Glutamatergic neuron (in vitro differentiated cells): ENCODE measurements at places on chromosomes 11 and 22.

DNA sequence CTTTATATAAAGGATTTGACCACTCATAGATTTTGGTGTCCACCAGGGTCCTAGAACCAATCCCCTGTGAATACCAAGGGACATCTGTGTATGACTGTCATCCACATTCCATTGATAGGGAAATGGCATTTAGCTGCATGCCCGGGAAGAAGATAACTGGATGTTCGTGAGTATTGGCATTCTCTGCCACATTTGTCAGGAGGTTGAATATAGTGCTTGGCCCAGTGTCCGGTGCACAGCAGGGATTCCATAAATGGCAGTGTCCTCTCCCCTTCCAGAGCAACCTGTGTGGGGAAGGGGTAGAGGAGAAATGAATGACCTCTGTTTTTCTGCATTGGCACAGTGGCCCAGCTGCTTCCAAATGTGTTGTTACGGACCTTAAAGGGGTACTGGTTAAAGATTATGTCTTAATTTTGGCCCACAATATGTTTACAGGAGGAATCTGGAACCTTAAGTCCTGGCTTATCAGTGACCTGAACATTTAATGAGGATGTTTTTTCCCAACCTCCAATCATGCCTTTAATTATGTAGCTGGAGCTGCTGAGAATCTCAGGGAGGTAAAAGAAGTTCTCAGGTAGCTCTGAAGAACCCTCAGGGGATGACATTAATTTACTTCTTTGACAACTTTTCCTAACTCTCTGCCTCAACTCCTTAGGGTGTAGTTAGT lies 33.6 kb upstream of the OR4B1 start:
- no peak overlapping the region for H3K27ac ChIP-seq
- no peaks in the 10 kb centered on the region for H3K4me1 ChIP-seq
- H3K27me3 ChIP-seq, result peaks cover 2% of the 10 kb centered on the region
- H3K36me3 ChIP-seq, result no peaks in the 10 kb centered on the region
- DNase-seq, result no peak

- peaks cover 11% of the 10 kb centered on the region for H3K4me1 ChIP-seq
- no peak for DNase-seq
- no peaks in the 10 kb centered on the region for H3K36me3 ChIP-seq
- no peak overlapping the region for H3K27ac ChIP-seq
- H3K4me3 ChIP-seq, result no peak overlapping the region
Measured at GRCh38 chr11:66133216-66133775, 63.2 kb downstream of the PACS1 start.

GRCh38 chr11:102559839-102560238 lies 29.3 kb upstream of the MMP7 start:
- H3K27ac ChIP-seq, result no peak overlapping the region
- no peak for DNase-seq
- no peaks in the 10 kb centered on the region for H3K27me3 ChIP-seq
- no peaks in the 10 kb centered on the region for H3K4me1 ChIP-seq
- H3K4me3 ChIP-seq, result no peak overlapping the region

DNA sequence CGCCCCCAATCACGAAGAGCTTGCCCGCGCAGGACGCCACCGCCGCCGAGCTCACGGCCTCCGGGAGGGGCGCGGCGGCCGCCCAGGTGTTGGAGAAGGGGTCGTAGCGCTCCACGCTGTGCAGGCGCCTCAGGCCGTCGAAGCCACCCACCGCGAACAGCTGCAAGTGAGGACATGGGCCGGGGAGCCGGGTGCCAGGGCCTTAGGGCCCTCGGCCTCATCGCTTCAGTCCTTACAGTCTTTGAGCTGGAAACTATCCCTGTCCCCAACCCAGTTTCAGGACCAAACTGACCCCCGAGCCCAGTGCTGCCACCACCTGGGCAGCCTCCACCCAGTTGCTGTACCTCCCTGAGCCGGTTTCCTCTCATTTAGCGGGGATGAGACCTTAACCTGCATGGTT lies 7.6 kb downstream of the KLHL35 start:
- H3K4me3 ChIP-seq, result no peak overlapping the region
- peaks cover 27% of the 10 kb centered on the region for H3K27me3 ChIP-seq
- no peak for DNase-seq
- peaks cover 35% of the 10 kb centered on the region for H3K4me1 ChIP-seq

DNA sequence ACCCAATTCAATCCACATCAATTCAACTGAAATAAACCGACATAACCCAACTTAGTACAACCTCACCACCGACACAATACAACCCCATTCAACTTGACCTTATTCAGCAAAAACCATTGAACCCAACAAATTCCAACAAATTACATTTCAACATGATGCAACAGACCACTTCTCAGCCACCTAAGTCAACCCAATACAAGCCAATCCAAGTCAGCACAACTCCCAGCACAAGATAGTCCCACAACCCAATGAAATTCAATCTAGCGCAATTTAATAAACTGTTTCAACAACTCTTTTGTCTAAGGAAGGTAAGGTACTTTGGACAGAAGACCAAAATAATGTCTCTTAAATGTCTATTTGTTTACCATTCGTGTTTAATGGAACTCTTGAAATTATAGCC lies 226.0 kb downstream of the MIAT start:
- no peak overlapping the region for H3K4me3 ChIP-seq
- H3K4me1 ChIP-seq, result no peaks in the 10 kb centered on the region
- H3K27ac ChIP-seq, result no peak overlapping the region
- DNase-seq, result no peak
- H3K27me3 ChIP-seq, result peaks cover 7% of the 10 kb centered on the region

- peaks cover under 1% of the 10 kb centered on the region for H3K36me3 ChIP-seq
- no peak overlapping the region for H3K27ac ChIP-seq
- H3K27me3 ChIP-seq, result no peaks in the 10 kb centered on the region
- no peak for DNase-seq
- no peak overlapping the region for H3K4me3 ChIP-seq
Measured at GRCh38 chr11:86917589-86917988, 37.6 kb downstream of the FZD4 start.

- DNase-seq, result peak; percentile 13
- H3K4me3 ChIP-seq, result no peak overlapping the region
- no peaks in the 10 kb centered on the region for H3K27me3 ChIP-seq
- H3K27ac ChIP-seq, result no peak overlapping the region
- H3K36me3 ChIP-seq, result no peaks in the 10 kb centered on the region
Measured at GRCh38 chr11:69934861-69935494, 115.8 kb upstream of the FGF3 start.
